ENCODE measurements at places on chromosomes 11 and 22. TPM values are rescaled to one million over a fixed set of nuclear protein-coding genes. Genes with fewer than 3 reads are reported as not detected.

Gene B4GALNT4
- total RNA-seq = not detected

Gene MPST
- total RNA-seq = 59.8 TPM

Gene KLHL35
- total RNA-seq = not detected

Gene MYOD1
- 679 TPM for total RNA-seq

Gene HRAS
- total RNA-seq = 75.7 TPM

Gene TTC38
- 13.2 TPM for total RNA-seq

Gene TRIM64C
- total RNA-seq = not detected

Gene CENATAC
- 12.7 TPM for total RNA-seq

Gene PSMC3
- total RNA-seq = 236 TPM

Gene SGSM1
- not detected for total RNA-seq

Gene SLC17A6
- not detected for total RNA-seq

Gene NAGA
- total RNA-seq = 14.4 TPM

Gene THRSP
- total RNA-seq = not detected

Gene GVQW3
- total RNA-seq = 5.9 TPM

Gene RNF214
- 9.5 TPM for total RNA-seq

Data from SJCRH30 (cell line).